Kidney epithelial cell (primary cell): ENCODE measurements at places on chromosomes 7 and 10.

GRCh38 chr7:148935451-148935850 is 51.4 kb upstream of the EZH2 start:
- DNase-seq, result no peak

- no peak for DNase-seq
Observed at GRCh38 chr10:17229016-17229716, 1.1 kb downstream of the VIM start.

DNA sequence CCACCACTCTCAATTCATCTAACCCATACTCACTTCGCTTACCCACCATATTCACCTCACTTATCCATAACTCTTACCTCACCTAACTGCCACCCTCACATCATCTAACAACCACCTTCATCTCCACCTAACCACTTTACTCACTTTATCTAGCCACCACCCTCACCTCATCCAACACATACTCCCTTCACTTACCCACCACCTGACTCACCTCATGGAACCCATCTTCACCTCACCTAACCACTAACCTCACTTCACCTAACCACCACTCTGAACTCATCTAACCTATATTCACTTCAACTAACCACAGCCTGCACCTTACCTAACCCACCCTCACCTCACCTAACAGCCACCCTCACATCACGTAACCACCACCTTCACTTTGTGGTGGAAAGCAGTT is 84.2 kb downstream of the VIPR2 start:
- DNase-seq, result no peak

DNA sequence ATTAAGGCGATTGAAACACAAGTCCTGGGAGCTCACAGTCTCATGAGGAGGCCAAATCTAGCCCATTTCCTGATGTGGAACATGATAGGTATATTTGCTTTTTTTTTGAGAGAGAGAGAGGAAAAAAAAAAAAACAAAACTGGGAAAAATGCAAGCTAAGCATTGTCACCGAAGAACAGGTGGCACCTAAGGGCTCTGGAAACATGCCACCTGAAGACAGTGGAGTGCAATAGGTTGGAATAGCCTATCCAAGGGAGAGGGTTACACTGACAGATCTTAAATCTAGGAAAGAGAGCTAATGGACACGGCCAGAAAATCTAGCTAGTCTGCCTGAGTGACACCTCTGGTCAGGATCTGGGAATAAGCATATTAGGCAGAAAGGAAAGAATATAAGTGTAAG is 110.2 kb downstream of the SRI start:
- DNase-seq, result no peak

DNA sequence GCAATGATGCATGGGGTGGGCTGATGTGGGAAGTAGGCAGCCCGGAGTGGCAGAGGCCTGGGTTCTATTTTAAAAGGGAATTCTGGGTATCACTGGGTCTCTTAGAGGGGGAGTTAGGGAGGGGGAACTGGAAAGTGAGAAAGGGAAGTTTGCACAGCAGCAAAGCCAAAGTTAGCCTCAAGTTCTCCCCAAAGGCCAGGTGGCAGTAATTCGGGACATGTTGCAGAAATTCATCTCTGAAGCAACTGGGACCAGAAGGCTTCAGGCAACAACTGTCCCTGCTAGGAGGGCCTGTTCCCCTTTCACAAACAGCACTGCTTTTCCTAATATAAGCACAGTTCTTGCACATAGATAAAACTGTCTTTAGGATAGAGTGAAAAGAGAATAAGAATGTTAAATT is 67.4 kb downstream of the NOD1 start:
- DNase-seq, result no peak

- no peak for DNase-seq
Observed at GRCh38 chr10:48996-49395, at the start of gene TUBB8. Gene TUBB8 (minus strand): TSS chr10:49296. CDS start chr10:49238, 58 bp downstream.

- DNase-seq, result no peak
Observed at GRCh38 chr10:66983475-66983818, 57.6 kb downstream of the LRRTM3 start.

DNA sequence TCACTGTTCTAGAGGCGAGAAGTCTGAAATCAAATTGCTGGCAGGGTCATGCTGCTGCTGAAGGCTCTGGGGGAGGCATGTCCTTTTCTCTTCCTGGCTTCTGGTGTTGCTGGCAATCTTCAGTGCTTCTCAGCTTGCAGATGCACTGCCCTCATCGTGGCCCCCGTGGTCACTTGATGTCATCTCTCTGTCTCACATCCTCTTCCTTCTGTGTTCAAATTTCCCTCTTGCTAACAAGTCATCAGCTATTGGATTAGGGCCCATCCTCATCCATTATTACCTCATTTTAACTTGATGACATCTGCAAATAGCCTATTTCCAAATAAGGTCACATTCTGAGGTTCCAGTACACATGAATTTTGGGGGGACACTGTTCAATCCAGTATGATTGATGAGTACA is 36.6 kb upstream of the SRGN start:
- no peak for DNase-seq

DNA sequence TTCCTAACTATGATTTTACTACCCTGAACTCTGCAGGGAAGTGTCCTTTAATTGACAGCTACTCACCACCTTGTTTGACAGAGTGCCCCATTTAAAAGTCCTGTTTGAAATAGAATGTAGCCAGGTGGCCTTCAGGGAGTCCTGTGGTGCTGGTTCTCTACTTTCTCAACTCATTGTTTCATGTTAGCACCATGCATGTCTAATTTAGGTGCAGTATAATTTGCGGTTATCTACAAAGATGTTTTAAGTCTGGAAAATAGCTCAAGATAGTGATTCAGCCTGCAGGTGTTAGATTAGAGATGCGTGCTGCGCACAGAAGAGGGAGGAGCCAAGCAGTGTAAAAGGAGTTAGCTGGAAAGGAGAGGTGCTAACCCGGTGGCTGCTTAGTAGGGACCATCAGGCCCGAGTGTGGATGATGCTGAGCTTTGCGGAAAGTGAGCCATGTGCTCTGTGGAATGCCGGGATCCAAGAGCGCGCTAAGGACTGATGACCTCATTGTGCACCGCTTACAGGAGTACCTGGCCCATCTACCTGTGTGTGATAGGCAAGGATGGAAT is 1.2 kb downstream of the CCM2 start:
- no peak for DNase-seq

- no peak for DNase-seq
Observed at GRCh38 chr7:76381814-76382213, 23.0 kb upstream of the YWHAG start.

GRCh38 chr10:110274072-110274627 is 30.6 kb downstream of the SMNDC1 start:
- DNase-seq, result no peak

- DNase-seq, result no peak
Observed at GRCh38 chr7:7568553-7568952, 1.9 kb downstream of the MIOS start.

GRCh38 chr7:130939321-130940095 is 205.5 kb upstream of the KLF14 start:
- no peak for DNase-seq

DNA sequence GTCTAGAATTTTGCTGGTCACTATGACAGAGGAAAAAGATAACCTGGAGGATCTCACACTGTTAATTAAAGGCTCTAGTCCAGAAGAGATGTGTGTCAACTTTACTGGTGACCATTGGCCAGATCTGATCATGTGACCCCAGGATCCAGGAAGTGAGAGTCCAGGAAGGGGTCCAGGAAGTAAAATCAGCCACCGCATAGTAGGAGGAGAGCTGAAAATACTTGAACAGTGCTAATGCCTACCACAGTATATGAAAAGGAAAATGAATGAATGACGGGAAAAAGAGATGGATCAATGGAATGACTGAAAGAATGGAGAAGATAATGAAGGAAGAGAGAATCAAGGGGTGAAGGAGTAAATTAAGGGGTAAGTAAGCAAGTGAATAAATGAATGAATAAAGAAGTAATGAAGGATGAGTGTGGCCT is 415.3 kb downstream of the RPS24 start:
- DNase-seq, result no peak

- DNase-seq, result no peak
Observed at GRCh38 chr10:16788125-16788524, 29.1 kb downstream of the RSU1 start.

DNA sequence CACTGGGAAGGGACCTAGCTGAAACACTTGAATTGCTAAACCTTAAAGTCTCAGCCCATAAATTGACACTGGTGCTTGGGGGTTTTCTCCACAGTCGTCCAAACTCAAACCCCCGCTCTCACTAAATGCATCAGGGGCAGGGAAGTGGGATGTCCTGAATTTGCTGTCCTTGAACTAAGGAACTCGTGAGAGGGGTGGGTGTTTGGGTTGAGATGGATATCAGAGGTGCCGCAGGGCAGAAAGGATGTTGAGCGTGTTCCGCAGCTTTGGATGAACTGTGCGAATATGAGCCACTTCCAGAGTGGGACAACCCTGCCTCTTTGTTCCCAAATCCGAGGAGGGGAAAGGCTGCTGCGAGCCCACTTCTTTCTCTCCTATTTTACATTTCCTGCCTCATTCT is 90.3 kb upstream of the LYZL2 start:
- DNase-seq, result no peak

DNA sequence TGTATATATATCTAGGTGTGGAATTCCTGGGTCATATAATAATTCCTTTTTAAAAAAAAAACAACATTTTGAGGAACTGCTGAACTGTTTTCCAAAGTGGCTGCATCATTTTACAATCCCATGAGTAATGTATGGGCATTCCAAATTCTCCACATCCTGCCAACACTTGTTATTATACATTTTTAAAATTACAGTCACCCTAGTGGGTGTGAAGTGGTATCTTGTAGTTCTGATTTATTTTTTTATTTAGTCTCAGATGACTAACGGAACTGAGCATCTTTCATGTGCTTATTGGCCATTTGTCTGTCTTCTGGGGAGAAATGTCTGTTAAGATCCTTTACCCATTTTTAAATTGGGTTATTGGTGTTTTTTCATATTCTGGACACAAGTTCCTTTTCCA is 12.0 kb upstream of the KLHL7 start:
- DNase-seq, result no peak
